ENCODE measurements at places on chromosomes 16 and 17.

- DNase-seq, result no peak
Measured at GRCh38 chr17:61427567-61427966, 24.7 kb upstream of the TBX4 start.

GRCh38 chr16:20203272-20203671, 124.0 kb downstream of the GP2 start:
- no peak for DNase-seq

DNA sequence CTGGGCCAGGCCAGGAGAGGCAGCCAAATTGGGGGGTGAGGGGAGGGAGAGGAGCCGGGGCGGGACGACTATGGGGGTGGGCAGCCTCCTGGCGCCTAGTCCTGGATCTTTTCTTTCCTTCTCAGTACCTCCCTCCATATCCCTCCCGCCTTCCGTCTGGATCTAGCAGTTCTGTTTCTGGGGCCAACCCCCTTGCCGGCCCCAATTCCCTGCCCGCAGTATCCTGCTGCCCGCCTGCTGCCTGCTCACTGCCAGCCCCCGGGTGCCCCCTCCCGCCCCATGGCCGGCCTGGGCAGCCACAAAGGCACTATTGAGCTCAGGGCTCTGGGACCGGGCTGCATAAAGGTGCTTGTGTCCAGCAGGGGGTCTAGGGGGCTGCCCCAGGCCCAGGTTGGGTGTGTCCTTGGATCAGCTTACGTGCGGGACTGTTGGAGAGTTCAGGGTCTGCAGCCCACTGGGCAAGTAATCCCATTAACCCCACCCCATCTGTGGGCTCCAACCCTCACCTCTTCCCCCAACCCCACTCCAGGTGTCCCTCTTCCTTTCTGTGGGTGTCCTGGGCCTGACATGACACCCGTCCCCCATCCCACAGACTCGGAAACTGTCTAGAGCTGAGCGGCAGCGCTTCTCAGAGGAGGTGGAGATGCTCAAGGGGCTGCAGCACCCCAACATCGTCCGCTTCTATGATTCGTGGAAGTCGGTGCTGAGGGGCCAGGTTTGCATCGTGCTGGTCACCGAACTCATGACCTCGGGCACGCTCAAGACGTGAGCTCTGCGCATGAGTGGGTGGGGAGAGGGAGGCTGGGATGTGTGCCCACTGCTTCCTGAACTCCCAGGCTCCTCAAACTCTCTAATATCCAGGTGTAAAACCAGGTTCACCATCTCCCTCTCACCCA, 2.0 kb downstream of the WNK4 start:
- no peak for DNase-seq

DNA sequence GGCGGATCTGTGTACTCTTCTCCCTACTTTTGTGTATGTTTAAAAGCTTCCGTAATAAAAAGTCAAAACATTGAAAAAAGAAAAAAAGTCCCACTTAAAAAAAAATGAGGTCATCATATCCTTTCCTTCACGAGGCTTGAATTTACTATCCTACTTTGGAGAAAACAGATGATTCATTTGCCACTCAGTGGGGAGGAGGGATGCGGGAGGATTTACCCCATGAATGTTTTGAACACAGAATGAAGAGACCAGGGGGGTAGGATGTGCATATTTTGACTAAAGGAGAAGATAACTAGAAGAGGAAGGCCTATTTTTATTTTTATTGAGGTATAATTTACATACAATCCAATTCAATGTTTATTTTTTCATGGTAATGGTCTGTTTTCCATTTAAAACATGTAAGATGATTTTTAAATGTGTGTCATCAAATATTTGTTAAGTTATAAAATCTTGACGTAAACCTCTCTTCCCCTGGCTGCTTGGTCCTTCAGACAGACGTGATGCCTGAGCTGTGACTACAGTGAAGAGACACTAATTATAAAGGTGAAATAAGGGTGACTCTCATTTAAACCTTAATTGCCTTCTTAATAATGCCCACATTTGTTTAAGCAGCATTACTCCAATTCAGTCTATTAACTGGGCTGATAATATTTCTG, 135.4 kb upstream of the AXIN2 start:
- DNase-seq, result no peak

GRCh38 chr17:62975206-62975605, 9.2 kb downstream of the TANC2 start:
- no peak for DNase-seq

DNA sequence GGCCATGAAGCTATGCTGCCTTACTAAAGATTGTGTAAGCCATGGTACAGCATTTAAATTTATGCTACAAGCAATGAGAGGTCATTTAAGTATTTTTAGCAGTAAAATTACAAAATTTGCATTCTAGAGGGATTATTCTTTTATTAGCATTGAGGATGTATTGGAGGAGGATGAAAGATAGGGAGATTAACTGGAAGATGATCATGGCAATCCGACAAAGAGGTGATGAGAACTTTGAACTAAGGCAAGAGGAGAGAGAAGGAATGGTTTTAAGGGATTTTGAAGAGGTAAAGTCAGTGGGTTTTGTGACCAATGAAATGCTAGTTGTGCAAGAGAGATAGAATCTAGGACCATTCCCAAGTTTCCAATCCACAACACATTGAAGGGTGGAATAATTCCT, 129.9 kb downstream of the SNX11 start:
- no peak for DNase-seq

DNA sequence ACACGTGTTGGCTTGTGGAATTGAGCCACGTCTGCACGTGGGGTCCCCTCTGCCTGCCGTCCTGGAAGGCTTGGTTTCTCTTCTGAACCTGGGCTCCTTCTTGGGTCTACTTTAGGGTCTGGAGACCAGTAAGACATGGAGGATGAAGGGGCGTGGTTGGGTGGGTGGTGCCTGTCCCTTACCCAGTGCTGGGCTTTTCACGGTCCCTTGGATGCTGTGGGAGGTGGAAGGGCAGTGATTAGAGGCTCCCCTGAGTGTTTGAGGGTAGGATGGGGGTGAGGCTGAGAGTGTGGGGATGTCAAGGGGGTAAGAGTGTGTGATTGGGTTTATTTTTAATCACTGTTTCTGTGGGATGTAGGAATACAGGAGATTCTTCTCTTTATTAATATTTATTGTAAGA, 38.3 kb downstream of the MGAT5B start:
- no peak for DNase-seq

DNA sequence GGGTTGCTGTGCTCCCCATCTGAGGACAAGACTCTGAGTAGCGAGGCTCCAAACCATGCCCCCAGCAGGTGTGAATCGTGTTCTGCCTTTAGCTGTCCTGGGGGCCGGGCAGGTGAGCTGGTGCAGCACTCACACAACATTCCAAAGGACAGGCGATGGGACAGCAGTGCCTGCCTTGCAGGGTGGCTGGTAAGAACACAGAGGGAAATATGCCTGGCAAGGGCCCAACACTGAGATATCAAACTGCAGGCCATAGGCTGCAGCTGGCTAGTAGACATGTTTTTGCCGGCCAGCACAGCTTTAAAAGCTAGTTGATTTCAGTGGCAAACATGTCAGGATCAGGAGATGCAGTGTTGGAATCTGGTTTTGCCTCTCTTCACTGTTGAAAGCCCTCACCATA, 23.6 kb downstream of the CLEC16A start:
- no peak for DNase-seq

DNA sequence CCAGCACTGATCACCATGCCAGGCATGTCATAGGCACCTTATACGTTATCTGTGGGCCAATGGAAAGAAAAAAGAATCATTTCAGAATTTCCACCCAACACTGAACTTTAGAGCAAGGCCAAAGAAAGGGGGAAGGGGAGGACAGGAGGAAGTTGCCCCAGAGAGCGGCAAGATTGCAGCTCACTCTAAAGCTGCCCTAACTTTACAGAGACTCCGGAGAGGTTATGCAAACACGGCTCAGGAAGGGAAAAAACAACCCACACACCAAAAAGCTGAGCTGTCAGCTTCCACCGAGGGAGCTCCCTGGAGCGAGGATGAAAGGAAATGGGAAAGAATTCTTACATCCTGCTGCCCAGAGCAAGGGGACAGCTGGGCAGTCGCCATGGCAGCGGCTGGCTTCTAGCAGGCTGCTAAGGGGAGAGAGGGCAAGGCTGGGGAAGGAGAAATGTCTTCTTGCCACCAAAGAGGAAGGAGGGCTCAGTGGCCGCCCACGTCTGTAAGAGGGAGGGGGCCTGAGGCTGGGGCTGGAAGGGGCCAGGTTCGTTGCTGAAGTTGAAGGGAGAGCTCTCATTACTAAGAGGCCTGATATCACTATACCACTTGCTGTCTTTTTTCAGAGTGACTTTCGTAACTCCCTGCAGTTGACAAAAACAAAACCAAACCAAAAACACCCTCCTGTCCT, 18.2 kb downstream of the COTL1 start:
- DNase-seq, result peak; percentile 30

DNA sequence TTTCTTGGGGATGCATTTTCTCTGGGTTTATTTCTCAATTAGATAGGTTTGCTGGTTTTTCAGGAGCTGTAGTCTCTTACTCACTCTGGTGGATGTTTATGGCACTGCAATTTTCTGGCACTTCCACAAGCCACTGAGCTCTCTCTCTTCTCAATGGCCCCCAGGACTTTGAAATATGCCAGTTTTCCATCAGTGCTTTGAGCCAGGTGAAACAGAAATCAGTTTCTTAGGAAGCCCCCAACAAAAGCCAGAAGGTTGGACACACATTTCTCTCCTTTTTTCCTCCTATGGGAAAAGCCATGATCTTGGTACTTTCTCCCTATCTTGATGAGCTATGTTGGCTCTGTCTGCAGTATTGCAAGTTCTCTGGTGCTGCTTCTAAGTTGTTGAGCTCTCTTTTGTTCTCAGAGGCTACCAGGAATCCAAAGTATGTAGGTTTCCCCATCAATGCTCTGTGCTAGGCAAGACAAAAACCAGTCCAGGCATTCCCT, 90.7 kb upstream of the SMIM36 start:
- DNase-seq, result no peak

- no peak for DNase-seq
Measured at GRCh38 chr17:35841505-35841904, 27.2 kb downstream of the HEATR9 start.

DNA sequence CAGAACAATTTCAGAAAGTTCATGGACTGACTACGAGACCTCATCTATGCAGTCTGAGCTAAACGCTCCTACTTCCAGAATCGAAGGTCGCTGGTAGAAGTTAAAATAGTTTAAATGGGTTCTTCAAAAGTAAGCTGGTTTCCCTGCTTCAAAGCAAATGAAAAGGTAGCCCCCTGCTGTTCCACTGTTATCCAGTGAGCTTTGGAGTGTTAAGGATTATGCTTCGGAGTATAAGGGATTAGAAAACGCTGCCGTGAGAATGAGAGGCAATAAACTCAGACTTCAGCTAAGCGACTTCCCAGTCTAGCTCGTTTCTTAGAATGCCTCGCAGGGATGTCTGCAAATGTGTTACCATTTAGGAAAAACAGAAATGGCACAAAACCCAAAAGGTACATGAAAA, 12.4 kb downstream of the MLYCD start:
- no peak for DNase-seq

GRCh38 chr17:73160980-73161630, 3.7 kb upstream of the SSTR2 start:
- no peak for DNase-seq

GRCh38 chr17:9220398-9221146, 199.3 kb downstream of the NTN1 start:
- DNase-seq, result no peak

- no peak for DNase-seq
Measured at GRCh38 chr17:79977708-79978547, 57.7 kb downstream of the TBC1D16 start.

DNA sequence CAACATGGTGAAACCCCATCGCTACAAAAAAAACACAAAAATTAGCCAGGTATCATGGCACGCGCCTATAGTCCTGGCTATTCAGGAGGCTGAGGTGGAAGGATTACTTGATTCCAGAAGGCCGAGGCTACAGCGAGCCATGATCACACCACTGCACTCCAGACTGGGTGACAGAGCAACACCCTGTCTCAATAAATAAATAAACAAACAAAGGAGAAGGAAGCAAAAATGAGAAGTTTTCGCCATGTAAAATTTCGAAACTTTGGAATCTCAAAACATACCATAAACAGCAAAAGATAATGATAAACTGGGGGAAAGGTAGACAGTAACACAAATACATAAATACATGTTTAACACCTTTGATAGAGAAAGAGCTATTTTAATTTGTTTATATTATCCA, 130.9 kb downstream of the ZFHX3 start:
- DNase-seq, result no peak

DNA sequence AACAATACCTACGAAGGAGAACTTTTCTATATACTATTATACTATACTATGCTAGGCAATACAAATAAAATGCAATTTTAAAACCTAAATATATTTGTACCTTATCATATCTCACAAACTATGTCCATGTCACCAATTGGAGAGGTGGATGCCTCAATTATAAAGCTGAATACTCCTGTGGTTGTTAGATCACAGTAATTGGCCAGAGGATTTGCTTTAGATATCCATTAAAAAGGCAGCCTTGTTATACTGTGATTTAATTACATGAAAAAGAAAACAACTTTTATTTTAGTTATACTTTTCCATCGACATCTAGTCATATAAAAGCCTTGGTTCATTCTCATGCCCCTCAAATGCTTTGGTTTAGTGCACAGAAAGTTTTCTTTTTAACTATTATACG, 129.3 kb downstream of the BRIP1 start:
- no peak for DNase-seq

DNA sequence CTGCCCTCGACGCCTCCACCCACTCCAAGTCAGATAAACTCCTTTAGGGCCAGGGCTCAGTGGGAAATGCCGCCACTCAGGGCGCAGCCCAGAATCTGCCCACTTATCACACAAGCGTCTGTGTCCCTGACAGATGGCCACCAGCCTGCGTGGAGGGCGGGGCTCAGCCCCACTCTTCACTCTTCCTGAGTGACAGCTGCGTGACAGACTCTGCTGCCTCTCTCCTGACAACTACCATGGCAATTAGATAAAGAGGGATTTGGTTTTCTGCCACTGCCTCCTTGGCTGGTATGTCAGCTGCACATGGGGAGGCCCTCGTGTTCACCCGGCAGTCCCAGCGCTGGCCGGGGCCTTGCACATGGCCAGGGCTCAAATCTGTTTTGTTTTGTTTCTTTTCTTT, 96.2 kb downstream of the RTN4RL1 start:
- no peak for DNase-seq

DNA sequence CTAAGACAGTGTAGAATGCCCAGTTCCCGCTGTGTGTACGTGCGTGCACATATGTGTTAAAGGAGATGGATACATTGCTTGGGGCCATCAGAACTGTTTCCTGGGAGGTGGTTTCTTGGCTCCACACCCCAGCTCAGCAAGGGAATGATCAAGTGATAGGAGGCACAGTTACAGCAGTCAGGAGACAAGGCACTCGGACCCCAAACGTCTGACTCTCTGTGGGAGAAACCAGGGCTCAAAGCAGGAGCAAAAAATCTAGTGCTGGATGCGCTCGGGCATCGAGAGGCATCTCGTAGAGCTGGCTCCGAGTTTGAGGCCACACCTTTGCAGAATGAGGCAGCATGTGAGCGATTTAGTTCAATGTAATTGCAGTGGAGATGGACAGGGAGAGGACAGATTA, 71.9 kb downstream of the RBBP6 start:
- DNase-seq, result no peak

GRCh38 chr17:7308625-7309433, 1.4 kb downstream of the EIF5A start:
- no peak for DNase-seq

- DNase-seq, result no peak
Measured at GRCh38 chr17:77210946-77211541, 70.3 kb downstream of the SEC14L1 start.

- DNase-seq, result no peak
Measured at GRCh38 chr17:46815474-46816353, 2.8 kb downstream of the WNT3 start.

GRCh38 chr17:16652252-16652651, 1.4 kb downstream of the ZNF624 start:
- DNase-seq, result no peak

Data from NCI-H1417 treated with DMSO at 0.1 percent for 48 hours (cell line).